Retinal pigment epithelial cell (primary cell): ENCODE measurements at places on chromosomes 6 and 20.

DNA sequence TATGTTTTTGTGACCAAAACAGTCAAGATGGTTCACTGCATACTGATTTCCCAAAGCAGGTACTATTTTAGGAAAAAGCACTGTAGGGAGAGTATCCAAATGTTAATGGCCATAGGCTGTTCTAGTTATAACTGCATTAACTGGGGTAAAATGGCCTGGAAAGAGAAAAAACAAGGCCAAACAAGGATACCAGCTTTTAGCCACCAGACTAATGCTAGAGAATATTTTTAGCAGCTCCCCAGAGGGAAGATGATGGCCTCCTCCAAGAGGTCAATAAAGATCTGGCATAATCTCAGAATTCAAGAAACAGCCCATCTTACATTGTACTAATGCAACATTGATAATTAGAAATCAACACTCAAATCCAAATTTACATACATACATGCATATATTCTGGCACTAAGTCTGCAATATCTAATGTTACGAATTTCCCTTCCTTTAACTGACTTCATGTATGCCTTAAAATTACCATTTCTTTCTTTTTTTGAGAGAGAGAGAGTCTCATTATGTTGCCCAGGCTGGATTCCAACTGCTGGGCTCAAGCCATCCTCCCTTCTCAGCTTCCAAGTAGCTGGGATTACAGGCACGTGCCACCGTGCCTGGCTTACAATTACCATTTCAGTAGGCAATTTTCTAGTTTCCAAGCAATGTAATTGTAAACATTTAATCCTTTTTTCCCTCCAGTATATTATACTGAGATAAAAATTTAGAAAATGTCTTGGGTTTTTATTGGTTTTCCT is 9.3 kb downstream of the COX7A2 start:
- no peak for DNase-seq

GRCh38 chr20:38095017-38095686 is 61.6 kb downstream of the RPRD1B start:
- no peak for DNase-seq

- DNase-seq = no peak
These were observed 56.5 kb upstream of the ADGRF1 start for GRCh38 chr6:47098570-47098993.

DNA sequence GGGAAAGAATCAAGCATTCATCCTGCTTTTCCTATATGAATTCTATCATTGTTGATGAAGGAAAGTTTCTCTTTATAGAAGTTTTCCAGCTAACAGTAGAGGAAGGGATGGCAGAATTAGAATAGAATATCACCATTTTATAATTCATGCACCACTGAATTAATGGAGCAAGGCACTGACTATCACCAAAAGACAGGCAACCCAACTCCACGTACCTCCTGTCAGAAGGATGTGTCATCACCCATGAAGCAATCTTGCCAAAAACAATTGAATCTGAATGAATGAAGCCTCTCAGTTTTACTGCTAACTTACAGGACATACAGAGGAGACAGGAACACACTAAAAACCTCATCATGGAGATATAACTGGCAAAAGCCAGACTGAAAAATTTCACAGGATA is 122.4 kb downstream of the NFATC2 start:
- no peak for DNase-seq

GRCh38 chr6:122452509-122452908 is 19.1 kb downstream of the SERINC1 start:
- DNase-seq = no peak

- no peak for DNase-seq
These were observed 7.9 kb downstream of the AARS2 start for GRCh38 chr6:44305200-44305725.

DNA sequence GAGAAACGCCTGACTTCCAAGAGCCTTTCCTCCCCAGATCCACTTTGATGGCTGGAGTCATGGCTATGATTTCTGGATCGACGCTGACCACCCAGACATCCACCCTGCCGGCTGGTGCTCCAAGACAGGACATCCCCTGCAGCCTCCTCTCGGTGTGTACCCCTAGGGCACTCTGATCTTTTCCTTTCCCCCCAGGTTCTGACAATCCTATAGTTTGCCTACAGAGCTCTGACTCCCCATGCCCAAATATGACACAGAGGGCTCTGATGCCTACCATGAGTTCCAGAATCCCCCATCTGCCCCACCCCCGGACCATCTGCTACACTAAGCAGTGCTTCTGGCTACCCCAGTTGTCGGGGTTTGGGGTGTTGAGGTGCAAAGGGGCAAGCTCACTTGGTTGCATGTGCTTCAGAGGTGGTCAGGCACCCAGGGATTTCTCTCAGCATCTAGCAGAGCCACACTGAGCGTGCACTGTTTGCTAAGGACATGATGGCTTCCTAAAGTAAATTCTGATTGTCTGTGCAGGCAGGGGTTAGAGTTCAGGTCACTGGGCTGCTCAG is 24.0 kb upstream of the SGK2 start:
- DNase-seq = no peak

DNA sequence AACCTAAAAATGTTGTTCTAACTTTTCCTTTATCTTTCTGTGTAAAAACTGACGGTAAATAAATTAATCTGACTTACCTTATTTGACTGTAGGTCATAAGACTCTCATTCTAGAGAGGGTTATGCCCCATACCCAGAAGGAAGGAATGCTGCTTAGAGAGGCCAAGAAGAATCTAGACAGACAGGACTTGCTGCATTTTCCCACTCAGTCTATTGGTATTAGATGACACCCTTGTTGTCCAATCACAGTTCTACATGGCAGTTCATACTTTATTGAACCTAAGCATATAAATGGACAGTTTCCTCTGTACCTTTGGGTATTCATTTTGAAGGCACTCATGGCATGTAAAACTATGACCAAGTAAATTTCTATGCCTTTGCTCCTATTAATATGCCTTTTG is 359.6 kb upstream of the ID4 start:
- no peak for DNase-seq

DNA sequence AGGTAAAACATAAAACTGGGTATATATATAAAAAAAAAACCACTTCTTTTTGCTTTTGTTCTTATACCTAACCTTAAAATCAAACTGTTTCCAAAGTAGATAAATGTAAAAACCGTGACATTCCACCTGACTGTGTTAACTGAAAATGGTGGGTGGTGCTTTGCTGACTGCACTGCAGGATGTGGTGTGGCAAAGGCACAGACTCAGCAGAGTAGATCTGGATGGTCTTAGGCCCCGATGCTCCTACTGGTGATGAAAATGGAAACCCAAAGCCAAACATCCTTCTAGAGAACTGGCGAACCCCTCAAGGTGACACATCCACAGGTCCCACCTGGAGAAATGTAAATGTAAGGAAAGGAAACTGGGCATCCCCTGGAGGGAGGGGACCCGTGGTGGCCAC is 8.9 kb downstream of the TGIF2 start:
- DNase-seq = no peak

- DNase-seq = no peak
These were observed 740.9 kb downstream of the FRK start for GRCh38 chr6:115319823-115320222.
